ENCODE measurements at places on chromosomes 12 and 14. TPM values are rescaled to one million over a fixed set of nuclear protein-coding genes. Genes with fewer than 3 reads are reported as not detected.

DNA sequence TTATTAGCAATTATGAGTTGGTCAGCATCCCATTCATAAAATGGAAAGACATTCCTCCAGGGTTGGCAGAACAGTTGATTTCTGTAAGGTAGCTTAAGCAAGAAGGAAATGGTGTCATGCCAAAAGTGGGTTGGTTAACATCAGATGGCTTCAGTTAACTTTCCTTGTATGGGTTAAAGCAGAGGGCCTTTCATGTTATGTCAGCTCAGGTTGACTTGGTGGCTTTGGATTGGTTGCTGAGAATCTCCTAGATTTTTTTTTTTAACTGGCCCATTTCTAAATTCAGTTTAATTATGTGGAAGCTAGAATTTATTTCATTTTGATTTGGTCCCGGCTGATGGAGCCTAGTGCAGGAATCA, 87.8 kb downstream of the BBS10 start:
- no peak for DNase-seq

DNA sequence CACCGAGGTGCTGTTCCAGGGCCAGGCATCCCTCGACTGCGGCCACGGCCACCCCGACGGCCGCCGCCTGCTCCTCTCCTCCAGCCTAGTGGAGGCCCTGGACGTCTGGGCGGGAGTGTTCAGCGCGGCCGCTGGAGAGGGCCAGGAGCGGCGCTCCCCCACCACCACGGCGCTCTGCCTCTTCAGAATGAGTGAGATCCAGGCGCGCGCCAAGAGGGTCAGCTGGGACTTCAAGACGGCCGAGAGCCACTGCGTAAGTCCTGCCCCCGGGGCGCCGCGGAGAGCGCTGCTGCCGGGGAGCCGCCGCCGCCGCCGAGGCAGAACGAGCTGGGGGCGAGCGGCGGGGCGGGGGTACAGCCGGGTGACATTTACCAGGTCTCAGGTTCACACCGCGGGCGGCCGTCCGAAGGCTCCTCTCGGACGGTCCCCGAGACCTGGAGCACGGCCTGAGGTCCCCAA, 1.4 kb downstream of the PLXNC1 start:
- DNase-seq = peak; percentile 51

Gene ANO6
- 15.4 TPM for total RNA-seq

- no peak for DNase-seq
These were observed 30.7 kb upstream of the HDAC7 start for GRCh38 chr12:47850153-47851084.

DNA sequence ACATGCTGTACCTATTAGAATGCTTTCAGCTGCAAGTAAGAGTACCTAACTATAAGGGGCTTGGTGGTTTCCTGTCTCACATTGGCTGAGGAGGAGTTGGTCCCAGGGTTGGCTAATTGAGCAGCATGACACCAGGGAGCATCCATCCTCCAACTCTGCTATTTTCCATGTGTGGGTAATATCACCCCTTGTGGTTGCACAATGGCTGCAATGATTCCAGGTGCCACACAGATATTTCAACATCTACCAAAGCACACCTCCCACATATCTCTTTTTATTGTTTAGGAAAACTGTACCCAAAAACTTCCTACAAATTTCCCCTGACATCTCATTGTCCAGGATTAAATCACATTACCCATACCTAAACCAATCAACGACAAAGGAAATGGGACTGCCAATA, 118.0 kb upstream of the EEA1 start:
- no peak for DNase-seq

Gene UNC79
- total RNA-seq = 0.09 TPM

DNA sequence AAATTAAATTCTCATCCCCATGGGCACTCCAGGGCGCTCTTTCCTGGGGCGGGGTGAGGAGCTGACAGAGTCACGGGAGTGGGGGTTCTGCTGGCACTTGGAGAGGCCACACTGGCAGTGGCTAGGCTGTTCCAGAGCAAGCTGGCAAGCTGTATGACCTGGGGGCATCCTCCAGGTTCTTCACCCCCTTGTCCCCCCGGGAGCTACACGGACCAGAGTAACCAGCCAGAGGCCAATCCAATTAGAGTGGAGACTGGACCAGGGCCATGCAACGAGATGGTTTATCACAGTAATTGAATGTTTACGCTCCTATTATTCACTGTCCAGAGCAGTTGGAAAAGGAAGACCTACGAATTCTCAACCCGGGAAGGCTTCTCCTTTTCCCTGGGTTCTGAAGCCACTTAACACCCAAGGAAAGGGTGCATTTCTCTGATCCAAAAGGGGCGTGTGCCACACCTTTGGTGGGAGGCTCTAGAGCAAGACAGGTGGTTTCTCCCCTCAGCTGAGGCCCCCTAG, 43.8 kb upstream of the PNMA1 start:
- no peak for DNase-seq

GRCh38 chr14:34633742-34634141, 3.8 kb upstream of the SNX6 start:
- no peak for DNase-seq

DNA sequence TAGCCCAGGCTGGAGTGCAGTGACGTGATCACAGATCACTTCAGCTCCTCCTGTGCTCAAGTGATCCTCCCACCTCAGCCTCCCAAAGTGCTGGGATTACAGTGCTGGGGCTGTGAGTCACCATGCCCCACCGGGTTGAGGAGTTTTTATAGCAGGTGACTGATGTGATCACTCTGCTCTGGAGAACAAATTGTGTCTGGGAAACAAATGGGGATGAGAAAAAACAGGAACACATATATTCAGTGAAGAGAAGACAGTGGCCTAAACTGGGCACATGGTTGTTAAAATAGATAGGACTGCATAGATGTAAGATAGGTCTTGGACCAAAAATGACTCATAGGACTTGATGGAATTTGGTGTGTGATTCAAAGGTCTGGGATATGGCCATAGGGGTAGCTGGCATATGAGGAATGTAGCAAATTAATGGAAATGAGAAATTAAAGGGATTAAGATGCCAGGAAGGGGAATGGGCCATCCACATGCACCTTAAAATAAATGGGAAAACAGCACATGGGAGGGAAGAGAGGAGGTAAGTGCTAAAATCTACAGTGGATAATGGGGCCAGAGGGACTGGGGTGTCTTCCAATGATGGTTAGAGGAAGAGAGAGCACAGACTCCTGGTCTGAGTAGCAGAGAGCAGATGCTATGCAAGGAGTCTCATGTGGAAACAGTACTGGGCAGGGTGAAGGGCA, 11.2 kb downstream of the BCAT1 start:
- DNase-seq = no peak

- DNase-seq = peak; percentile 31
These were observed 26.3 kb upstream of the AMIGO2 start for GRCh38 chr12:47105914-47106674.

Data from left colon (tissue), 2 donors.